ENCODE measurements at places on chromosomes 16 and 17.

- no peak for DNase-seq
Observed at GRCh38 chr16:69077251-69077650, 28.2 kb upstream of the HAS3 start.

DNA sequence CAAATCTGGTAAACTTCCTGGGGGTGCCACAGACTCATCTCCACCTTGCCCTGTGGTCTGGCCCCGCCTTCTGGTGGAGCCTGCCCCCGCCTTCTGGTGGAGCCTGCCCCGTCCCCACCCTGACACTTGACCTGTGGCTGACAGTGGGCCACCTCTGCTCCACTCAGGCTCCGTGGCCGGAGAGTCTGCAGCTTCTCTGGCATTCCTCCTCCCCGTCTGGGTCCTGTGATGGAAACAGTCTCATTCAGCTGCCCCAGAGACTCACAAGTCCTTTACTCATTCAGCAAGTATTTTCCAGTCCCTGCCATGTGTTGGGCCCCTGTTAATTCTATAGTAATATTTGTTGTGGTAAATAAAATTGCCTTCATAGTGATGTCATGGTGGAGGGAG lies 21.0 kb upstream of the G6PC1 start:
- no peak for DNase-seq

DNA sequence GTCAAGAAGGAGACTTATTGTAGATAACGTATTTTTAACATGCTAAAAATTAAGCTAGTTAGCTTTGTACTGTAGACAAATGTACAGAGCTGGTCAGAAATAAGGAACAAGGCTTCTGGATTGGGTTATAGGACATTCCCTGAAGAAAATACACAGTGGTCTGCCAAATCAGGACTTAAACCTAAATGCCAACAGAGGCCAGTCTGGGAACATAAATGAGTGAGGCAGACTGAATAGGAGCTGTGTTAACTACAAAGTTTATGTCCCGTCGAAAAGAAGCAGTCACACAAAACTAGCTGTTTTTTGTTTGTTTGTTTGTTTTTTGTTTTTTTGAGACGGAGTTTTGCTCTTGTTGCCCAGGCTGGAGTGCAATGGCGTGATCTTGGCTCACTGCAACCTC lies 120.4 kb upstream of the C17orf78 start:
- no peak for DNase-seq

GRCh38 chr16:81655469-81656162 lies 123.5 kb upstream of the PLCG2 start:
- no peak for DNase-seq

DNA sequence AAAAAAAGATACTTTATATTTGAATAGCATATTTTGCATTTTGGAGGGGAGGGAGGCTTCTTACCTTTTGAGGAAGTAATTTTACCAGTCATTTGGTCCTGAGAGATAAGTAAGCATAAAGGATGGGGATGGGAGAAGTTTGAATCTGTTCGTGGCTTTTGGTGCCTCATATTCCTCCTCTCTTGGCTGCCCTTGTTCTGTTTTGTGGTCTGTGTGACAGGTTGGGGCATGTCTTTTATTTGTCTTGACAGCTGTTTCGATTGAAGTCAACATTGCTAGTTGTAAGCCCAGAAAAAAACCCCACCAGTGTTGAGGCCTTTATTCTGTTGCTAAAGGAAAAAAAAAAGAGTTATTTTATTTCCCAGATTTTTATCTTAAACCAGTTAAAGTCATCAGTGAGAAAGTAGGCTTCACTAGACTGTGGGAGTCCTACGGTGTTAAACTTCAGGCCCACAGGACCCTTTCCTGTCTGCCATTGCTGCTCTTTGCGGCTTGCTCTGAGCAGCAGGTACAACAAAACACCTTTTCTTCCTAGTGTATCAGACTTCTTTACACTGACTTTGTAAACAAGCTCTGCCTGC lies 11.4 kb downstream of the SLC7A6 start:
- DNase-seq, result no peak

DNA sequence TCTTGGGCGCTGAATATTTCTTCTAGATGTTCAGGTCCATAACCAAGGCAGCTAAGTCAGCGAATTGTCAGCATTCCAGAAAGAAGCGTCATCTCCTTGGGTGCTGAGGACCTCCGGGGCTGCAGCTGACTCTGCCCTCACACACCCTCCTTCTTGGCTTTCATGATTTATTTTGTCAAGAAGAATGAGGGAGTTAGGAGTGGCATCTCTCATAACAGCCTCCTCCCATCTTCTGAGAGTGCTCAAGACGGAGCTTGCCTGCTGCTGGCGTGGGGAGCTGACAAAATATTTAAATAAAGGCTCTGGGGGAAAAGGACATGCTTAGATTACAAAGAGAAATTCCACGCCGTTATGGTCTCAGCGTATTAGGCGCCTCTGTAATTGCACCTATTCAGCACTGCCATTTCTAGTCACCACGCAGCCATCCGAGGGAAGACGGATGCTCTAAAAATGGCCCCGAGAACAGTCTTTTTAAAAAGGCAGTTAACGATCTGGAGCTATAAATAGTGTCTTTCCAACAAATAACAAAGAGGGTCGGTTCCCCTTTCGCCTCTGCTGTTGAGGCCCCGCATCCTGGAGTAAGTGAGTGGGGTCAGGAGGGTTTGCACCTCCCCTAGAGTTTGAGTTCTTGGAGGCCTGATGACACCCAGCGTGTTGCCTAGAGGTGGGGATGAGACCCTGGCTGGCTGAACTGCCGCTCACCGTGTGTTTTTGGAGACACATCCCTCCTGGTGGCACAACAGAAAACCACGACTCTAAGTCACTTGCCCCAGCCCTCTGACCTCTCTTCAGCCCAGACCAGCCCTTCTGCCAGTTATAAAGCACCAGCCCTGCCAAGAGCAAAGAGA lies 187.0 kb downstream of the CCDC182 start:
- DNase-seq, result no peak

DNA sequence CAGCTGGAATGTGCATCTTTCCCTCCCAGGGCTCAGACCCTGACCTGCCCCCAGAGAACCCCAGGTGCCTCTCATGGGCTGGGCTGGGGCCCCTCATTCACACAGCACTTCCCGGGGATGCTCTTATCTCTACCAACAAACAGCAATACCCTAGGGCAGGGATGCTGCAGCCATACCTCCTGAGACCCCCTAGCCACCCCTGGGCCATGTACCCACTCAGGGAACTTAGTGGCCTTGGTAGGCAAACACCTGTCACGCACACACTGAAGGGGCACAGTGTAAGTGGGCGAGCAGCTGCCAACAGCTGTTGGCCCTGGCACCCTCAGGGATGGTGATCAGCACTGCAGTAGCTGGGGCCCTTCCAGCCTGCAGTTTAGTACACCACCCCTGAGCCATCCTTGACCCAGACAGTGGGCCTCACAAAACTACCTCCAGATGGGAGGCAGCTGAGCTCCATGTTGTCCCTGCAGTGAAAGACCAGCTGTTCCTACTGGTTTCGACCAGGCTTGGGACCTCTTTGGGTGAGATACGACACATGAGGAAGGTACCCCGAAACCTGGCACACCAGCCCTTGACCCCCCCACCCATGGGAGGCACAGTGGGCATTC lies 1723.6 kb downstream of the TP53TG3F start:
- no peak for DNase-seq

DNA sequence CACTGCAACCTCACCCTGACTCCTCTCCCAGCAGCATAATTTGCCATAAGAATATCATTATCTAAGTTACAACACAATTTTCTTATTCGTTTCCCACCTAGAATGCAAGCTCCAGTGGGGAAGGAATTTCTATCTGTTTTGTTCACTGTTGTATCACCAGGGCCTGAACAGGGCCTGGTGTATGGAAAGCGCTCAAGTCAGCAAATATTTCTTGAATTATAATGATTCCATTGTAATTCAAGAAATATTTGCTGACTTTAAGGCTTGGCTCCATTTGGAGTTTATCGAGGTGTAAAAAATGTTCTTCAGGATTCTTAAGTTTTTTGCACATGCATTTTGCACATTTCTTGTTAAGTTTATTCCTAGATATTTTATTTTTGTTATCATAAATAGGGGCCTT lies 58.4 kb downstream of the RBFOX3 start:
- DNase-seq, result no peak

DNA sequence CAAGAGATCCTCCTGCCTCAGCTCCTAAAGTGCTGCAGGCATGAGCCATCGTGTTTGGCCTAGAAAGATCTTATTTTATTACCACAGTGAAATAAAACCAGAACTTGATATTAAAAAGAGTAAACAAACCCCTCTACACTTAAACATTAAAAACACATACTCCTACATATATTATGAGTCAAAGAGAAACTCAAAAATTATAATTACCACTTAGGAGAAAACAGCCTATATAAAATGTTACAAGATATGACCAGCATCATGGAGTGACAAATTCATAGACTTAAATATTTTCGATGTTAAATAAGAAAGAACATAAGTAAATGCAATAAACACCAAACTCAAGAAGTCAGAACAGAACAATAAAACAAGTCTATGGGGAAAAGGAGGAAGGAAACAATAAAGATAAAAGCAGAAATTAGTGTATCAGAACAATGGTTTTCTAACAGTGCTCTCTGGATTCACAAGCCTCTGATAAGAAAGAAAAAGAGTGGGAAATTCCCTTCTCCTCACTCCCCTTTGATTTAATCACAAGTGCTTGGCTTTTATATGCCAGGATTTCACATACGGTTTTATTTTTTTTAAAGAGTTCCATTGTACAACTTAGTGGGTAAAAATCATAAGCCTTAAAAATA lies 23.0 kb downstream of the SKAP1 start:
- no peak for DNase-seq

- peak; percentile 78 for DNase-seq
Observed at GRCh38 chr17:78144147-78144719, 2.0 kb upstream of the C17orf99 start.

DNA sequence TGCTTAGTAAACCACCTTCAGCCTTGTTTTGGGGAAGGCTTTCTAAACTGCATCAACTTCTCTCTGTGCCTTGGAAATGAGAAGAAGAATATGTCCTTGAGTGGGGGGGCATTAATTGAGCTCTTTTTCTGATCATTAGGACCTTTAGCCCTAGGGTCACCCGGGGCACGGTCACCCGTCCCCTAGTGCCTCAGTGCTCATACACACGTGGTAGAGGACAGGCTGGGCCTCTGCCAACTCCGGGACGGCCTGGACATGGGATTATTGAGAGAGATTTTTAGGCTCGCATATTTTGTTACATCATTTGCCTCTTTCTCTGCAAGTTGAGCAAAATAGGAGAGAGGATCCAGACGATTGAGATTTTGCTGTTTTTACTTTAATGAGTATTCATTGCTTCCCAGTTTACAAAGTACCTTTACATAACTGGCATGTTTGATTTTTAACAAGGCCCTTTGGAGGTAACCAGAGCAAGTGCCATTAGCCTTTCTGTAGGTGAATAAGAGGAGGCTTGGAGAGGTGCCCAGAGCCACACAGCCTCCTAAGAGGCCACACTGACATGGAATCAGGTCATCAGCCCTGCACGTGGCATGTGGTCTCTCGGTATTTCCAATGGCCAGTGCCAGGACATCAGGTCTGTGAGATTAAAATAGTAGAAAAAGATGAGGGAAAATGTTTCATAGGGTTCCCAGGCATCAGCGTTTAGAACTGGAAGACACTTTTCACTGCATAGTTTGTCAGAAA lies 11.1 kb downstream of the PMM2 start:
- no peak for DNase-seq

GRCh38 chr16:67648088-67648763 lies 3.3 kb downstream of the CARMIL2 start:
- no peak for DNase-seq

- no peak for DNase-seq
Observed at GRCh38 chr16:86366481-86366880, 143.8 kb upstream of the FOXF1 start.

DNA sequence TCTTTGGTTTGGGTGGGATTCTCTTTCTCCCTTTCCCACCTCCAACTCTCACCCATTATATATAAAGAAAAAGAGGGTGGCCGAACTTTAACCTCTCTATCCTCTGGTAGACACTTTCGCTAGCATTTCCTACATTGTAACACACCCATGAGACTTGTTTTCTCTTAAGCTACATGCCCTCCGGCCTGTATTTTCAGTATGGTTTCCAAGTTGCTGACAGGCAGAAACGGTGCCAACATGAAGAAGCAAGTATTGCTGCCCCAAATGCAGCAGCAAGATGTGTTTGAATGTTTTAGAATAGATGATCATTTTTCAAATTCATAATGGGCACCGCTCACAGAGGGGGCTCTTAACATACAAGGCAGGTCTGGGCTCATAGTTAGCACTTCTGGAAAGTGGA lies 18.7 kb upstream of the CYB5B start:
- no peak for DNase-seq

DNA sequence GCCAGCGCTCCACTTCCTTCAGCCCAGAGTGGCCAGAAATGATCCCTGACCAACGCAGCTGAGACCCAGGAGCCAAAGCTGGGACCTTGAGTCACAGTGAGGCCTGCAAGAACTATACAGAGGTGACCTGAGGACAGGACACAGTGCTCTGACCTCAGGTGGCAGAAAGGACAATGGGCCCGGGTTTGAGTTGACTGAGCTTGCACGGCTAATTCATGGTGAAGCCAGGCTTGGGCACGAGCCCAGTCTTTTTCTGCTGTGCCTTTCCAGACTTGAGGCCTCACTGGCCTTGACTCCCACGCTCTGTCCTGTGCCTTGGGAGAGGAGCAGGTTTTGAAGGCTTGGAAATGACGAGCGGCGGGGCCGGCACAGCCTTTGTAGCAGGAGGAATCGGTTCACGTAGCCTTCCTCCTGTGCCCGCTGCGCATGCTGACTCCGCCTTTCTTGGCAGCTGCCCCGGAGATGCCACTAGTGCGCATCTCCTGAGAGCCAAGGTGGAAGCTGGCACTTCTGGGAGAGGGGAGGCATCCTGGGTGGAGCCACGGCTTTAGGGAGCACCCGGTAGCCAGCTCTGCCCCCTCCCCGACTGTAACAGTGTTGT lies 34.9 kb downstream of the NDEL1 start:
- no peak for DNase-seq

GRCh38 chr16:83455716-83456115 lies 352.1 kb upstream of the HSBP1 start:
- DNase-seq, result no peak

DNA sequence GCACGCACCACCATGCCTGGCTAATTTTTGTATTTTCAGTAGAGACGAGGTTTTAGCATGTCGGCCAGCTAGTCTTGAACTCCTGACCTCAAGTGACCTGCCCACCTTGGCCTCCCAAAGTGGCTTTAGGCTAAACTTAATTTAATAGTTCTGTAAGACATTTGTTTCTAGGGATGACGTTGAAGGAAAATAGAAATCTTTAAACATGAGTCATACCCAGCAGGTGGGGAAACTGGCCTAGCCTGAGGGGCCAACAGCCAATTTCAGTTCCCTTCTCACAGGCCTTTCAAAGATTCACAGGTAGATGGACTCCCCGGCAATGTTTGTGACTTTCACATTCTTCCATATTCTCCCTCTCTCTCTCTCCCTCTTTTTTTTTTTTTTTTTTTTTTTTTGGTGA lies 18.1 kb upstream of the ITPRIPL2 start:
- no peak for DNase-seq

Measured in large intestine (tissue), 12 donors.